Bronchial smooth muscle cell (primary cell): ENCODE measurements at places on chromosomes 11 and 22. TPM values are rescaled to one million over a fixed set of nuclear protein-coding genes. Genes with fewer than 3 reads are reported as not detected.

The SERGEF gene
- total RNA-seq, result 31.5 and 39.8 TPM in 2 replicates

The TALDO1 gene
- total RNA-seq, result 127 and 174 TPM in 2 replicates

The CYB5R2 gene
- total RNA-seq, result 4.4 and 5.5 TPM in 2 replicates

The HEPHL1 gene
- total RNA-seq, result not detected in 2 replicates

The OR51E2 gene
- under 0.01 TPM in 1 of 2 replicates, not detected in the other for total RNA-seq

The RFPL1 gene
- not detected in 2 replicates for total RNA-seq

The CHST1 gene
- total RNA-seq, result under 0.01 and 0.32 TPM in 2 replicates
